ENCODE measurements at places on chromosomes 5 and 9.

GRCh38 chr9:113143432-113144227, 7.2 kb upstream of the SLC31A2 start:
- no peaks in the 10 kb centered on the region for H3K36me3 ChIP-seq
- no peak overlapping the region for H3K4me3 ChIP-seq
- H3K27ac ChIP-seq = no peak overlapping the region
- DNase-seq = no peak

- H3K36me3 ChIP-seq = no peaks in the 10 kb centered on the region
- peaks cover 17% of the 10 kb centered on the region for H3K4me1 ChIP-seq
- H3K27me3 ChIP-seq = no peaks in the 10 kb centered on the region
- H3K4me3 ChIP-seq = no peak overlapping the region
These were observed 11.9 kb downstream of the EHMT1 start for GRCh38 chr9:137630679-137631078.

- no peak overlapping the region for H3K4me3 ChIP-seq
- H3K27me3 ChIP-seq = no peaks in the 10 kb centered on the region
- H3K36me3 ChIP-seq = no peaks in the 10 kb centered on the region
- H3K27ac ChIP-seq = no peak overlapping the region
These were observed 376.3 kb downstream of the SEMA5A start for GRCh38 chr5:9169557-9169902.

DNA sequence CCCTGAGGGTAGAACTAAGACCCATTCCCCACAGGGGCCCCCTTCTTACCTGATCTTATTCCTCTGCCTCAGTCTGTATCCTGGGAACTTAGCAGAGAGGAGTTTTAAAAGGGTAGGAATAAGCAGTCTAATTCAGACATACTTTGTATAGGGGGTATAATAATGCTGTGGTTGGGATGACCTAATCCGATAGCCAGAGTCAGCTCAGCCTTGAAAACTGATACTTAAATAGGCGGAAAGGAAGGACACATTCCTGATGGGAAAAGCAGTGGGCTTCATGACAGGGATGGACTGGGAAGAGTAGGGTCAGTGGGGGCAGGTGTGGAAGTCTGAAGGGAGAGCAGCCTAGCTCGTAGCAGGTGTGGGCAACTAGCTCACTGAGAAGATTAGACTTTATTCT, 52.2 kb upstream of the TESK1 start:
- H3K36me3 ChIP-seq = peaks cover 53% of the 10 kb centered on the region
- no peak overlapping the region for H3K4me3 ChIP-seq
- DNase-seq = no peak
- peak overlapping the region; percentile 72 for H3K27ac ChIP-seq
- peaks cover 40% of the 10 kb centered on the region for H3K4me1 ChIP-seq

GRCh38 chr5:126126574-126126973, 296.6 kb upstream of the GRAMD2B start:
- no peaks in the 10 kb centered on the region for H3K36me3 ChIP-seq
- no peak for DNase-seq
- H3K4me1 ChIP-seq = peaks cover 37% of the 10 kb centered on the region
- H3K27me3 ChIP-seq = no peaks in the 10 kb centered on the region
- H3K27ac ChIP-seq = no peak overlapping the region

Data from osteoblast (primary cell).